ENCODE measurements at places on chromosomes 7 and 10.

GRCh38 chr10:103517234-103518085, 24.0 kb downstream of the NEURL1 start:
- DNase-seq, result no peak

DNA sequence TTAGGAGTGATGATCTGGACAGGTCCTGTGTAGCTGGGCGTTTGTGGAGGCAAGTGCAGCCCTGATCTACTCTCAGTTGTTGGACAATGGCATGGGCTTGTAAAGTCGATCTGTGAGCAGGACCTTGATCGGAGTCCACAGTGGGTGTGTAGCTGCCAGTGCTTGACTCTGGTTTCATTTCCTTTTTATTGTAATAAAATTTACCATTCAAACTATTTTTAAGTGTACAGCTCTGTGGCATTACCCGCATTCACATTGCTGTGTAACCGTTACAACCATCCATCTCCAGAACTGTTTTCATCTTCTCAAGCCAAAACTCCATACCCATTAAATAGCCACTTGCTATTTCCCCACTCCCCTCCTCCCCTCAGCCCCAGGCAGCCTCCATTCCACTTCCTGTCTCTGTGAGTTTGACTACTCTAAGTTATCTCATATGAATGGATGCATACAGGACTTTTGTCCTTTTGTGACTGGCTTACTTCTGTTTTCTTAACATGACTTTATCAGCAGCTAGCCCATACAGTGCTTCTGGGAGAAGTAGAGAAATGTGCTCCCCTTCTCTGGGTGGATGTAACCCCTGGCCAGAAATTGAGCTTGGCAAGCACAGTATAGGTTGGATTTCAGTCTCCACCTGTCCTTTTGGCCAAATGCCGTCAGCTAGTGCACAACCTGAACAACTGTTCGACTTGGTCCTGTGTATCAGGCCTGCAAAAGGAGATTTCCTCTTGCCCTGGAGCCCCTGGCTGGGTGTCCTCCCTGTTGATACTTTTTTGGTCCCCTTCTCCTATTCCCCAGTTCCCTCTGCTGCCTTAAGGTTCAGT, 180.0 kb downstream of the LRMDA start:
- DNase-seq, result no peak

- no peak for DNase-seq
Observed at GRCh38 chr10:110355922-110356627, 51.4 kb upstream of the SMNDC1 start.

DNA sequence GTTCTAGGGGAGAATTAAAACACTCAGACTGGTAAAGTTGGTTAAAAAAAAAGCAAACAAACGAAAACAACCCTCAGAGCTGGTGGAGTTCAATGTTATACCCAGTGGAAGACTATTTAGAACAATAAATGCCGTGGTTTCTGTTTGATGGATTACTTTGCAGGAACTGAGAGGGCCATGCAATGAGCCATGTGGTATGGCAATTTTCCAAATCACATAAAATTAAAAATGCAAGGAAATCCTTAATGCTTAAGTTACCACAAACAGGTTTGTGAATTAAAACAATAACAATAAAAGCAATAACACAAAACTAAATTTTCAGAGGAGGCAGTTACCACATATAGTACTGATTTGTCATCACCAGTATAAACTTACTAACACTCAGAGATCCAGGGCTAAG, 96.9 kb downstream of the RTKN2 start:
- no peak for DNase-seq

- no peak for DNase-seq
Observed at GRCh38 chr7:1725766-1726630, 55.9 kb downstream of the ELFN1 start.

DNA sequence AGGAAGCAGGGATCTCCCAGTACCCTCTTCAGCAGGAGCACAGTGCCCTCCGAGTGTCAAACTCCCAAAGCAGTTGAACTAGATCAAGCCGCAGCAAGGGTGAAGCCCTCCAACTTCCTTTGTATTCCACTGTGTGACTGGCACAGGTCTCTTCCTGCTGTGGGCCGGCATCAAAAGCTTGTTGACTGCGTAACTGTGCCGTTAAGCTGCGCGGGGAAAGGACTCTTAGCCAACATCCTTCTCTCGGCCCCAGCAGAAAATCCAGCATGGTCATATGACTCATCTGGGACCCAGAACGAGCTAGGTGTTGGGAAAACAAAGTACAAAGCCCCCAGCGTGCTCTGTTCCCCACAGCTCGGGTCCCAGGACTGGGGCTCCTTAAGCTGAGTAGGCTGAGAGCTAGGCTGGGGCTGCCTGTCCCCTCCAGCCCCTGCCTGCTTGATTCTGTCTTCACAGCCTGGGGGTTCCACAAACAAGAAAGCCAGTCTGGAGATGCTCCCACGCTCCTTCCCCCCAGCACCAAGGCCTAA, 52.2 kb downstream of the COL17A1 start:
- DNase-seq, result no peak

GRCh38 chr7:20236790-20237189, 19.6 kb upstream of the MACC1 start:
- DNase-seq, result no peak

- DNase-seq, result no peak
Observed at GRCh38 chr10:79193694-79194382, 125.1 kb downstream of the ZMIZ1 start.

- no peak for DNase-seq
Observed at GRCh38 chr10:75589895-75590654, 158.7 kb downstream of the LRMDA start.

GRCh38 chr7:29921404-29922010, 68.1 kb downstream of the SCRN1 start:
- DNase-seq, result no peak

DNA sequence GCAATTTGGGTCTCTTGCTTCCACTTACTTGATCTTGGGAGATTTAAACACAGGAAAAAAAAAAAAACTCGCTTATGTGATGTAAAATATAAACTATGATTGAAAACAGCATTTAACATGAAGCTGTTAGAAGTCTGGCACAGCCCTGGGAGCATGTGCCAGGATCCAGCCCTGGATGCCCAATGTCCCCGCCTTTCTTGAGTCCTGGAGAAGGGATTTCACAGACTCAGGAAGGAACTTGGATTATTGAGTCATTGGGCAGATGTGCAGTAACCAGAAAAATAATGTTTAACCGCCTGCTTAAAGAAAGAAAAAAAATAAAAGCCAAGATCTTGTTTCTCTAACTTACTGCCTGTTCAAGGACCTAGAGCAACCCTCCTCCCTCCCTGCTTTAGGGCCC, 3.7 kb upstream of the JCAD start:
- no peak for DNase-seq

DNA sequence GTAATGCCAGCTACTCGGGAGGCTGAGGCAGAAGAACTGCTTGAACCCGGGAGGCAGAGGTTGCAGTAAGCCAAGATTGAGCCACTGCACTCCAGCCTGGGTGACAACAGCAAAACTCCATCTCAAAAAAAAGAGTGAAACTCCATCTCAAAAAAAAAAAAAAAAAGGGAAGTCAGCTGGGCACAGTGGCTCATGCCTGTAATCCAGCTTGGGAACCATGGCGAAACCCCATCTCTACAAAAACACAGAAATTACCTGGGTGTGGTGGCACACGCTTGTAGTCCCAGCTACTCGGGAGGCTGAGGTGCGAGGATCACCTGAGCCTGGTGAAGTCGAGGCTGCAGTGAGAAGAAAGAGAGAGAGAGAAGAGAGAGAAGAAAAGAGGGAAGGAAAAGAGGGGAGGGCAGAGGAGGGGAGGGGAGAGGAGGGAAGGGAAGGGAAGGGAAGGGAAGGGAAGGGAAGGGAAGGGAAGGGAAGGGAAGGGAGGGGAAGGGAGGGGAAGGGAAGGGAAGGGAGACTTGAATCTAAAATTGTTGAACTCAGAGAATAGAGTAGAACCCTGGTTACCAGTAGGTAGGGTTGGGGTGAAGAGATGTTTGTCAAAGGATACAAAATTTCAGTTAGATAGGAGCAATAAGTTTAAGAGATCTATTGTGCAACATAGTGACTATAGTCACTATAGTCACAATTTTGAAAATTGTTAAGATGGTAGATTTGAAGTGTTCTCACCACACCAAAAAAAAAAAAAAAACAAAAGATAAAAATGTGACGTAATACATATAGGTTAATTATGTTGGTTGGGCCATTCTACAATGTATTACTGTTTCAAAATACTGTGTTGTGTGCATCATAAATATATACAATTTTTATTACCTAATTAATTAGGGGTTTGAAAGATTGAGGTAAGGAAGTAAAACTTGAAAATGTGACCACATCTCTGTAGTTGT, 2.5 kb downstream of the SLC16A9 start:
- DNase-seq, result no peak

DNA sequence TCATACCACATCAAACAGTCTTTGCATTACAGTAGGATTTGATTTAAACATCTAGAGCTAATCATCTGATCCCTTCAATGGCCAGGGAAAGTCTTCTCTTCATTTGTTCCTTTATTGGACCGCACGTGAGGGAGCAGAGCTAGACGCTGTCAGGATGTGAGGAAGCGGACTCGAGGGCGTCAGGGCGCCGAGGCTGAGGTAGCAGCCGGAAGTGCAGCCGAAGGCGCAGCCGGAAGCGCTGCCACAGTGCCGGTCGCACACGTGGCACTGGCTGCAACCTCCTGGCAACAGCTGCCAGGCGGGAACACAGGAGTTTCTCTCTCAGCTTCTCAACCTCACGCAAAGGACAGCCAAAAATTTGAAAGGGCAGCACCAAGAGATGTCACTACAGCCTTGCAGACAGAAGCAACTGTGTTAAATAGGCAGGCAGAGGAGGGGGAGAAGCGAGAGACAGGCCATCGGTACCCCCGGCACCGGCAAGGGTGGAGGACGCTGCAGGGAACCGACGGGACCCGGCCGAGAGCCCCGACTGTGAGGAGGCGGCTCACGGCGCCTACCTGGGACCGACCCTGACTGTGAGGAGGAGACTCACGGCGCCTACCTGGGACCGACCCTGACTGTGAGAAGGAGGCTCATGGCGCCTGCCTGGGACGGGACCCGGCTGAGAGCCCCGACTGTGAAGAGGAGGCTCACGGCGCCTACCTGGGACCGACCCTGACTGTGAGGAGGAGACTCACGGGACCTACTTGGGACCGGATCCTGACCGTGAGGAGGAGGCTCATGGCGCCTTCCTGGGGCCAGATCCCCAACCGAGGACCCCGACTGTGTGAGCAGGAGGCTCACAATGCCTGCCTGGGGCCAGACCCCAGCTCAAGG, 32.3 kb downstream of the VIPR2 start:
- no peak for DNase-seq

- DNase-seq, result no peak
Observed at GRCh38 chr7:34430456-34430855, 227.6 kb upstream of the NPSR1 start.

DNA sequence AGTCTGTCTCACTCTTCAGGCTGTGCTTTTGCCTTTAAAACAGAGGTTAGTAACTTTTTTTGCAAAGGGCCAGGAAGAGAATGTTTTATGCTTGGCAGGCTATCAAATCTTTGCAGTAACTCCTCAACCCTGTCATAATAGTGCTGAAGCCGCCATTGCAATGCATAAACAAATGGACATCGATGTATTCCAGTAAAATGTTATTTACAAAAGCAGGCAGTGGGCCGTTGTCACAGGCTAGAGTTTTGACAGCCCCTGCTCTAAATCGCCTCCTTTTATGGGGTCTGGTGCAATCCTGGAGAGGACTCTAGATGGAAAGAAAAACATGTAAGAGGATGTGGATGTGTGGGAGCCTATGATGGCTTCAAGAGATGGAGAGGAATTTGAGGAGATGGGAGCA, 568.3 kb downstream of the TYW1 start:
- no peak for DNase-seq

DNA sequence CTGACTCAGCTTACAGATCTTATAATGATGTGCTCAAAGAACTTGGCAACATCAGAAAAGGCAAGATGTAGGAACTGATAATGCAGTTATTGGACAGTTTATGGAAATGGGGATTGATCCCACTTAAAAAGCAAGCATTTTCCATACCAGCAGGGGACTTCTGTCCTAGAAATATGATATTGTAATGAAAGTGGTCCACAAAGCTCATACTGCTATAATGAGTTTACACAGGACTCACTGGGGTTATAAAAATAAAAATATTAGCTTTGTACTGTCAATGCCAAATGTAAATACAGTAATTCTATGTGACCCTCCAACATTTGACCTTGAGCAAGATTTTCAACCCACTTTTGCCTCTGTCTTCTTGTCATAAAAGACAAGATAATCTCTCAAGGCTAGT, 145.5 kb upstream of the SEM1 start:
- DNase-seq, result no peak

DNA sequence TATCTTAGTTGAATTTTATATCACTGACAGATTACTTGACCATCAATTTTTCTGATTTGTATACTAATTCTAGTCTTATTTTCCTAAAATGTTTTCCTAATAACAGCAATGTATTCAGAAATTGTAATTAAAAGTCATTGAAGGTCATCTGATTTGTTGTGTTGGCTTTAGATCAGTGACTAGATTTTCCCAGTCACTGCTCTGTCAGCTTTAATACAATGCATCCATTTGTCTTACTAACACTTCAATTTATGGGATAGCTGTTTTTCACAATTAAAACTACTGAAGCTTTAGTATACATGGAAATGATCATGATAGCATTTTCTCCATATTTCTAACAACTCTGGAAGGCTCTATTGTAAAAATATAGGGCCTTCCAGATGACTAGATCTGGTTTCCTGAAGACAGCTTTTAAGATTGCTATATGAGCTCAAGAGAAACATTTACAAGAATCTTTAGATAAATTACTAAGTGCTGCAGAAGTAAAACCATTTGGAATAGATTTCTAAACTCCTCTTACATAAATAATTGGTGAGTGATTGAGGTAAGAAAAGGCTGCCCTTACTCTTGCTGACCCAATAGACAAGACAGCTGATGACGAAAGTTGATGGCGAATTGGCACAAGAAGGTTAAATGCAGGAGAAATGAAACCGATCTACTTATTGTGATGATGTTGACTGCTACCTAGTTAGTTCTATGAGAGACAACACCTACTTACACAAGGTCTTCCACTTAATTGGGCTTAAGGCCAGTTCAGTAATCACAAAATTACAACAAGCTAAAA, 74.1 kb downstream of the LRRTM3 start:
- DNase-seq, result no peak

DNA sequence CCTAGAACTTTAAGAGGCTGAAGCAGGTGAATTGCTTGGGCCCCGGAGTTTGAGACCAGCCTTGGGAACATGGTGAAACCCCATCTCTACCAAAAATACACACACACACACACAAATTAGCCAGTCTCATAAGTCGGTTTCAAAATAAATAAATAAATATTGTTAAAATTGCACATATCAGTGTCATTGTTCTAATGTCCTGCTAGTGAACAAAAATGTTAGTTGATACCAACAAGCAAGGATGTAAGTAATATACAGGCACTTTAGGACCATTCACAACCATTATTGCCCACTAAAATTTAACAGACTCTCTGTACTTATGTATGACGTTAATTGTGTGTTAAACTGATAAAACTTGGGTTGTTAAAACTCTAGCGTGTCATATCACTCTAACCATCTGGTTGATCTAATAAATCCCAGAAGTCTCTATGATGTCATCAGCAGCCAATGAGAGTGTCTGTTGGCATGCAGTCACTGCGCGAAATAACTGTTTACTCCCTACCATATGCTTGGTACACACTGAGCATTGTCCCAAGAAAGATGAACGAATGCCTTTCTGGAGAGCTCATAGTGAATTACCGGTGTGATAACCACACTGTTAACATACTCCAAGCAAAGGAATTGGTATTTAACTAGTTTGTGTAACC, 30.4 kb upstream of the OTUD1 start:
- no peak for DNase-seq

- no peak for DNase-seq
Observed at GRCh38 chr10:69091143-69091651, 3.3 kb downstream of the SRGN start.
